ENCODE measurements at places on chromosomes 2 and 18.
A peak's percentile ranks its signal among the peaks of the same experiment; 100 is the strongest.

- no peak for DNase-seq
Measured at GRCh38 chr2:240567872-240568677, at the start of gene RNPEPL1. TSS of gene RNPEPL1 (plus strand) at chr2:240568484. CDS start at chr2:240568587, 103 bp downstream.

GRCh38 chr2:157631861-157632260 is 3.2 kb upstream of the ACVR1C start:
- no peak for DNase-seq

DNA sequence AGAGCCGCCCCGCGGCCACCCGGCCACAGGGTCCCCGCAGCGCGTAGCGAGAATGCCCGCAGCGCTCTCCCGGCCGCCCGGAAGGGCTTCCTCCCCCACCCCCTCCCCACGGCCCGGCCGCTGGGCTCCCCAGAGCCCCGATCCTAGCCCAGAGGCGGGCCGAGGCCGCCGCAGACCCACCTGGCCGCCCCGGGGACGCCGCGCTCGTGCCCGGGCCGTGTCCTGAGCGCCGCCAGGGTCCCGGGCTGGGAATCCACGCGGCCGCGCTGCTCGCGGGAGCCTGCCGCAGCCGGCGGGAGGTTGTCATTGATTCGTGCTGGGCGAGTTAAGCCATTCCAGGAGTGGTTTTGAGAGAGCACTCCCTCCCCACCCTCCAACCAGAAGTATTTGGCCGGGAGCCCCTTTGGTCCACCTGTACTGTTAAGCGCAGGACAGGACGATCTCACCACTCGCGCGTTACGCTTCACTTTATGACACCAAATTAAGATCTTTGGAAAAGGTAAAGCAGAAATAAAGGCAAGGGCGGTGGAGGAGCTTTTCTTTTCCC is 206.4 kb upstream of the SMAD2 start:
- DNase-seq = no peak

DNA sequence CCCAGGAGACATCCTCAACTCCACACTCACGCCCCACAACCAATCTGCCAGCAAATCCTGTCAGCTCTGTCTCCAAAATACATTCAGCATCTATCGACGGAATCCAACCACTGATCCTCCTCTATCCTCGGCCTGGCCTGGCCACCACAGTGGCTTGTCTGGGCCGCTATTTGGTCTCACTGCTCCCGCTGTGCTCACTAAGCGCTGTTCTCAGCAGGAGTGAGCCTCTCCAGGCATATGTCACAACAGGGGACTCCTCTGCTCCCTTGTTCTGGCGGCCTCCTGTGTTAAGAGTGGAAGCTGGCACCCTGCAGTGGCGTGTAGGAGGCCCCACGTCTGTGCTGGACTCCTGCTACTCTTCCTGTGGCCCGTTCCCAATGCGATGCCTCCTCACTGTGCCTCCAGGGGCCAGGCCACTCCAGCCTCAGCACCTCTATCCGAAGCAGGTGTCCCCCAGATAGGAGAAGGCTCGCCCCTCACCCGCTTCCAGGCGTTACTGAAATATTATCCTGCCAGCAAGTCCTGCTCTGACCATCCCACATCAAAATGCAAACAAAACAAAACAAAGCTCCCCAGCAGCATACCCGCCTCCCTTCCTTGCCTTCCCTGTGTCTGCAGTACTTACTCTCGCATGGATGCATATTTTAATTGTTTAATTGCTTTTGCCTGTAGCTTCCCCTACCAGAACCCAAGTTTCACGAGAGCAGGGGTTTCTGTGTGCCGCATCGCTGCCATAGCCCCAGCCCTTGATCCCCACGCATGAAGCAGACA is 39.9 kb downstream of the CENPO start:
- DNase-seq = no peak

DNA sequence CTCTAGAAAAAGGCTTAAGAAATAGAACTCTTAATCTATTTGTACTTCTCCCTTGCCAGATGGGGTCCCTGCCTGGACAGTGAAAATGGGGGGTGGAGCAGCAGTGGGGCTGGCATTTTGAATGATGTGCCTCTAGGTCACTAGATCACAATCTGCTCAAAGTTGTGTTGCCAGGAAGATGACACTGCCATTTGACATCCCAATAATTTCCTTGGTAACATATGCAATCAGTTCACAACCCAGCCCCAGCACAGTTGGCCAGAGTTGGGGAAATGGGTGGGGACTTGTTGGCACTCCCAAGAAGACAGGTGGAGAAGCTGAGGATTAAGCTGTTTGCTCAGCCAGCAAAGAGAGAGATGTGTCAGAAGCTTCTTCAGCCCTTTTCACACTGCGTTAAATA is 558.3 kb upstream of the KLHL29 start:
- DNase-seq = peak; percentile 98

- no peak for DNase-seq
Measured at GRCh38 chr2:26682155-26682554, 10.4 kb upstream of the KCNK3 start.

All from NCI-H524 treated with DMSO at 0.1 percent for 48 hours (cell line).